ENCODE measurements at places on chromosomes 6 and 20. TPM values are rescaled to one million over a fixed set of nuclear protein-coding genes. Genes with fewer than 3 reads are reported as not detected.

RBPJL gene
- not detected for polyA plus RNA-seq

GRCh38 chr20:43541214-43541613 lies 17.6 kb upstream of the SGK2 start:
- DNase-seq = no peak

GRCh38 chr6:170212956-170213636 lies 77.8 kb downstream of the DLL1 start:
- no peak for DNase-seq

DNA sequence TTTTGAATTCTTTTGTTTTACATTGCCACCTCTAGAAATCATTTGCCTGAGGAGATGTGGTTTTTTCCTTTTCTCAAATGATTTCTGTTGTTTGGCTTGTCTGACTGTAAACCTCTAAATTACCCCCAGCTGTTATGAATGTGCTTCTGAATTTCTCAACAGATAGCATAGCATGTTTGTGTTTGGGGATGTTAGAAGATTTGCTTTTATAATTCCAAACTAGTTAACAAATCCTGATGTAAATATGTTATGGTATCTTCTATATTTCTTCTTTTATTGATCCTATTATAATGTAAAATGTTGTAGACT lies 31.6 kb upstream of the EZR start:
- DNase-seq = no peak

- no peak for DNase-seq
These were observed 4.5 kb upstream of the SERINC1 start for GRCh38 chr6:122476131-122476530.

GRCh38 chr6:33975661-33976436 lies 170.0 kb downstream of the GRM4 start:
- DNase-seq = no peak

CLVS2 gene
- 0.22 TPM for polyA plus RNA-seq

- no peak for DNase-seq
These were observed 50.9 kb upstream of the CCDC28A start for GRCh38 chr6:138722425-138723371.

GRCh38 chr6:18343741-18344140 lies 43.4 kb upstream of the RNF144B start:
- DNase-seq = no peak

DNA sequence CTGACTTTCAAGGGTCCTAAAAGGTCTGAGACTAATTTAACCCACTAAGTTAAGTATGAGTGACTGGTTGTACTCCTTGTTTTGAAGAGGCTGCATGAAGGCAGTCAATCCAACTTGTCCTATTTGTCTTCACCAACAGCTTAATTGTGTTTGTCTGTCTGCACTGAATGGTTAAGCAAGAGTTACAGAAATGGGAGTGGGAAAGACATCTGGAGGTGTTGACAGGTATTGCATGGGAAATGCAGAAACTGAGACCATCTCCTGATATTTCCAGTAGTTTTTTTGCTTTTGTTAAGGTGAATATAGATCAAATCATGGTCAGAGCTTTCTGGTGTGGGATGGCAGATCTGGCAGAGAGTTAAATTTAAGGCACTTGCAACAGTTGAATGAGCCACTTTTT lies 6.5 kb downstream of the FUT9 start:
- DNase-seq = no peak

GRCh38 chr6:110587328-110587727 lies 110.9 kb upstream of the SLC22A16 start:
- no peak for DNase-seq

OPRM1 gene
- 0.06 TPM for polyA plus RNA-seq

MYLIP gene
- 49.0 TPM for polyA plus RNA-seq

DNA sequence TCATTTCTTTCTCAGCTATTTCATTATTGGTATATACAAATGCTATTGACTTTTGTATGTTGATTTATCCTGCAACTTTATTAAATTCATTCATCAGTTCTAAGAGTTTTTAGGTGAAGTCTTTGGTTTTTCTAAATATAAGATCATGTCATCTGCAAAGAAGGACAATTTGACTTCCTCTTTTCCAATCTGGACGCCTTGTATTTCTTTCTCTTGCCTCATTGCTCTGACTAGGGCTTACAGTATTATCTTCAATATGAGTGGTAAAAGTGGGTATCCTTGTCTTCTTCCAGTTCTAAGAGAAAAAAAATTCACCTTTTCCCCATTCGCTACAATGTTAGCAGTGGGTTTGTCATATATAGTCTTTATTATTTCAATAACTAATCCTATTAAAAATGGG lies 38.0 kb downstream of the KIF16B start:
- DNase-seq = no peak

GRCh38 chr6:56450882-56451739 lies 191.6 kb downstream of the DST start:
- no peak for DNase-seq
